CD4-positive, alpha-beta T cell treated with Interleukin-17A for 1 hour (primary cell): ENCODE measurements at places on chromosomes 2 and 18.

GRCh38 chr2:144323946-144324345 is 196.0 kb downstream of the ZEB2 start:
- DNase-seq: no peak

GRCh38 chr2:10297959-10298531 is 4.7 kb upstream of the HPCAL1 start:
- DNase-seq: peak; percentile 49

- no peak for DNase-seq
These were observed 128.8 kb upstream of the SESTD1 start for GRCh38 chr2:179393481-179393880.

GRCh38 chr2:45778720-45779171 is 127.3 kb downstream of the PRKCE start:
- peak; percentile 82 for DNase-seq

DNA sequence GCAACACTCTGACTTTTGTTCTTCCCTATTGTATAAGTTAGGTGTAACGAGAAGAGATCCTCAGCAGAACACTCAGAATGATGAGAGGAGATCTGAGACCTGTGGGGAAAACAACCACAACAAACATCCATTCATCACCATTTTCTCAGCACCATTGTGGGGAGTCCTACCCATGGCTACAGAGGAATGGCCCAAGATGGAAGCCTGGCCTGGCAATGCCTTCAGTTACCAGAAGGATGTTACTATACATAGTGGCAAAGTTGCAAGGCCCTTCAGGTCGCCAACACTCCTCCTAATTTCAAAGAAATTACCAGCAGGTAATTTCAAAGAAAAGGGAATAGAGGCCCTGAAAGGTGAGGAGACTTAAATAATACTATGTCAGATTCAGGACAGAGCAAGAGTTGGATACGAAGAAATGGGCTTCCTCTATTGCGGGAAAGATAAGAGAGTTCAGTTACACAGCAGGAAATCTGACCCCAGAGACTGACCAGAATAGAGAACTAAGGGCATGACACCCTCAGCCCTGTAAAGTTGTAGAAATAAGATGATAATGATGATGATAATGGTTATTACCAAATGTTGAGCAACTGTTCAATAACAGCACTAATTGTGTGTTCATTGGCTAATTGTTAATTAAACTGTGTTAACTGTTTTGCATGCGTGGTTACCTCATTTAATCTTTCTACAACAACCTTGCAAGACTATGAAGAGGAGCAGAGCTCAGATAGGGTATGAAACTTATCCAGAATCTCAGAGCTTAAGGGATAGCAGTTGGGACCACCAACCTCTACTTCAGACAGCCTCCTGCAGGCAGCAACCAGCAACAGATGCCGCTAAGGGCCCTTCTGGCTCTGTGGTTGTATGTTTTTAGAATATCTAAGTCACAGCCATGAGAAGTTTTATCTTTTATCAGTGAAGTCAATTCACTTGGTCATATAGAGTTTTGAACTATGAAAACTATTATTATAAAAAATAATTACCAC is 37.5 kb downstream of the DHRS9 start:
- no peak for DNase-seq

DNA sequence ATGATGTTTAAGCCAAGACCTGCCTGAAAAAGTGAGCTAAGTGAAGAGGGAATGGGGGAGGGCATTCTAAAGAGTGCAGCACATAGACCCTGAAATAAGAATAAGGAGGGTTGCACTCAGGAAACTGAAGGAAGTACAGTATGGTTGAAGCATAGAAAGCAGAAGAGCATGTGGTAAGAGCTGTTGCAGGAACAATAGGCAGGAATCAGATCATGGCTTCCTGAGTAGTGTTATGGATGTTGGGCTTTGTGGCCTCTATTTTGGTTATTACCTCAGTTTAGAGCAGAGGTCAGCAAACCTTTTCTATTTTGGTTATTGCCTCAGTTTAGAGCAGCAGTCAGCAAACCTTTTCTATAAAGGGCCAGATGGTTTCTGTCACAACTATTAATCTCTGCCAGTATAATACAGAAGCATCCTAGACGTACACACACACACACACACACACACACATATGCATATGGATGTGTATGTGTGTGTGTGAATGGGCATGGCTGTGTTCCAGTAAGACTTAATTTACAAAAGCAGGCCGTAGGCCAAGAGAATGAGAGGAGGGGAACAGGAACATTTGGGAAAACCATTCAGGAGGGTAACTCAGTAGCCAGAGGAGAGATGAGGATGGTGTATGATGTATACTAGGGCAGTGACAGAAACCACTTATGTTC is 91.1 kb upstream of the MYO3B start:
- DNase-seq: no peak

GRCh38 chr18:41714872-41715271 is 240.2 kb upstream of the PIK3C3 start:
- DNase-seq: no peak

DNA sequence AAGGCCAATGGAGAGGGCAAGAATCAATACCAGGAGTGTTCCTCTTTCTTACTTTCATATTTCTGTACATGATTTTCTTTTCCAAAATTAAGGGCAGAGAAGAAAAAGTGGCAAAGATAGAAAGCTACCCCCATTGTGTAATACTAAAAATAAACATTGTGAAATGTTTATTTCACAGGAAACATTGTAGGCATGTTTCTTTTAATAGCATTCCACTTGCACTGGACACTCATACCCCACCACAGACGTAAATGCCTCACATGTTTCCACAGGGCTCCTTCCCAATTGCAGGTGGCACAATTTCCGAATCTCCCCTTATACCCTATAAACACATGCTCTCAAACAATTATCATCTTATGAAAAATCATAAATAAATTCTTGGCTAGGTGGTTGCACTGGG is 645.1 kb upstream of the SETBP1 start:
- DNase-seq: no peak

DNA sequence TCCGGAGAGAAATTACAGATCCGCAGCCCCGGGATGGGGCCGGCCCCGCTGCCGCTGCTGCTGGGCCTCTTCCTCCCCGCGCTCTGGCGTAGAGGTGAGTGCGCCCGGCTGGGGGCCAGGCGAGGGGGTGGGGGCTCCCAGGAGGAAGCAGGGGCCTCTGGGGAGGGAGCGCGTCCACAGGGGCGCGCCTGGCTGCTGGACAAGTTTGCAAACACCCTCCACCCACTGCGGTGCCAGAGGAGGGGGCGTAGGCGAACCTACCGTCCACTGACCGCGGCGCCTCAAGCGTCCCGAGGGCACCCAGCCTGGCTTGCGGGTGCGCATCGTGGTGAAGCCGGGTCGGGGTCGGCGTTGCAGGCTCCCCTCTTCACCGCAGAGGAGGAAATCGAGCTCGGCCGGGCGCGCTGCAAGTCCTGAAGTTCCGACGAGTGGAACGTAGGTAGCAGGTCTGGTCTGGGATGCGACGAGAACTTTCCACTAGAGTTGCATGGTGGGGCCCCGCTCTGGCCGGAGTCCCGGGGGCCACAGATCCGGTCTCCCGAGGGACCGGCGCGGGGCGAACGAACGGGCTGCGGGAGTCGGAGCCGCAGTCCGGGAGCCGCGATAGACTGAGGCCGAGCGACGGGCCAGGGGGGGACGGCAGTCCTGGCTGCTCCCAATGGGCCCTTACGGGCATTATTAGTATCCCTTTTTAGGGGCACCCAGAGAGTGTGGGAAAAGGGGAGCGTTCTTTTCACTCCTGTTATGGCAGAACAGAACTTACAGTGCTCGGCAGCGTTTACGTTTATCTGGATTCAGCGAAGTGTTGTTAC is 502 bp downstream of the MERTK start:
- peak; percentile 3 for DNase-seq
